Aorta (tissue), 5 donors: ENCODE measurements at places on chromosomes 7 and 10. TPM values are rescaled to one million over a fixed set of nuclear protein-coding genes. Genes with fewer than 3 reads are reported as not detected.

DNA sequence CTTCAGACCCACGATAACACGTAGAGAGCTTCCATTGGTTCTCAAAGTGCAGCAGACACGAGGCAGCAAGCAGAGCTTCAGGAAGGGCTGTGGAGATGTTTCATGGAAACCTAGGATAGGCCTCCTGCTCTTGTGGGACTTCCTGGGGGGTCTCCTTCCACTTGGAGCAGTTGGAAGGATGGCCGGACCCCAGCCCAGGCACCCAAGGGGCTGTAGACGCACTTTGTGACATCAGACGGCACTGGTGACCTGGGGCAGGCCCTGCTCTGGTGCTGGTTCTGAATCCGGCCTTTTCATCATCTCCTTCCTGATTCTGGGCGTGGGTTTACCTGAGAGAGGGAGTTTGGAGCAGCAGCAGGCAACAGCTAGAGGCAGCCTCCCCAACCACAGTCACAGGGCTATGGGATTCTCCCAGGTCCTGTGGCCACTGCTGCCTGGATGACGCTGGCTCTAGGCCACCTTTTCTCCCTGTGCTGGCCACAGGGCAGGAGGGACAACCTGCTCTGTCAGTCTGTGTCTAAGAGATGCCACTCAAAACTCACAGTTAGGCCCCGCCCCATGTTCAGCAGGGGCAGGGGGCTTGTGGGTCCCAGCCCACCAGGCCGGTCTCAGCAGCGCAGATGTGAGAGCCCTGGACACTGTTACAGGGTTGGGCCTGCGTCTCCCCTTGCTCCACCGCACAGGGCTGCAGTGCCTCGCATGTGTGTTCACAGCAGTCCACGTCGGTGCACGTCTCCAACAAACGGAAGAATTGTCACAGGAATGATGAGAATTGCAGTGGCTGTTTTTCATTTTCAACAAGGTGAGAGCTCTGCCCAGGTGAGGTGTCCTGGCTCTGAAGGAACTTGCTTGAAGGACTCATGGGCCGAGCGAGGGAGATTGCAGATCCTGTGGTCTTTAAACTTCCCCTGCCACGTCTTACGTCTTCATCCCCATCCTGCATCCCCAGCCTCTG lies 569.3 kb downstream of the TCERG1L start:
- H3K4me1 ChIP-seq = no peaks in the 10 kb centered on the region
- H3K27ac ChIP-seq = no peak overlapping the region
- H3K4me3 ChIP-seq = no peak overlapping the region
- no peaks in the 10 kb centered on the region for H3K36me3 ChIP-seq

DNA sequence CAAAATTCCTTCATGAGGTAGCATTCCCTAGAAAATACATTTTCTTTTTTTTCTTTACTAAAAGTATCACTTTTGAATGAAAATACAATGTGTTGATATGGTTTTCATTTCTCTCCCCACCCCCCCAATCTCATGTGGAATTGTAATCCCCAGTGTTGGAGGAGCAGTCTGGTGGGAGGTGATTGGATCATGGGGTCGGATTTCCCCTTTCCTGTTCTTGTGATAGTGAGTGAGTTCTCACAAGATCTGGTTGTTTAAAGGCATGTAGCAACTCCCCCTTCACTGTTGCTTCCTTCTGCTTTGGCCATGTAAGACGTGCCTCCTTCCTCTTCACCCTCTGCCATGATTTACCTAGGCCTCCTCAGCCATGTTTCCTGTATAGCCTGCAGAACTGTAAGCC lies 790.3 kb upstream of the KCND2 start:
- no peak overlapping the region for H3K4me3 ChIP-seq
- no peak overlapping the region for H3K27ac ChIP-seq
- H3K27me3 ChIP-seq = no peaks in the 10 kb centered on the region
- H3K36me3 ChIP-seq = no peaks in the 10 kb centered on the region
- no peaks in the 10 kb centered on the region for H3K4me1 ChIP-seq

The LRRTM3 gene
- 0.06 TPM for total RNA-seq

GRCh38 chr10:43386981-43387677 lies 15.7 kb downstream of the FXYD4 start:
- H3K36me3 ChIP-seq = peaks cover 7% of the 10 kb centered on the region
- H3K27ac ChIP-seq = no peak overlapping the region
- H3K27me3 ChIP-seq = no peaks in the 10 kb centered on the region
- peak; percentile 65 for DNase-seq

- no peak for DNase-seq
- no peak overlapping the region for H3K4me3 ChIP-seq
- no peaks in the 10 kb centered on the region for H3K27me3 ChIP-seq
- H3K4me1 ChIP-seq = no peaks in the 10 kb centered on the region
- no peaks in the 10 kb centered on the region for H3K36me3 ChIP-seq
These were observed 133.8 kb upstream of the PFKP start for GRCh38 chr10:2933519-2933918.

The TSPAN33 gene
- total RNA-seq = 8.3 TPM

DNA sequence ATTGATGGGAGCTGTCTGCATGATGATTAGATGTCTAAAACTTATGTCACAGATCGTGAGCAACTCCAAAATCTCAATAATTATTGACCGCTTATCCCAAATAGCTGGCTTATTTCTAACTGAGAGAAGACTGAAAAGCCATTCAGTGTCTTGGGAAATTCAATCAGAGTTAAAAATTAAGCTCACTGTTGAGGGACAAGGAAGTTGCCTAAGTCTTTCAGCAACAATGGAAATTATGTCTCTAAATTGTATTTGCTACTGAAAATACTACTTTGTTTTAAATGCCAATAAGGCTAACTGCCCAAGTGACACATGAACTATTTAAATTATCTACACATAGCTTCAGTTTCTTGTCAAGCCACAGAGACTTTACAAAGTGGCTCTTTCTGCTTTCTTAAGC lies 107.9 kb upstream of the FAM171A1 start:
- DNase-seq = no peak
- peaks cover 6% of the 10 kb centered on the region for H3K4me1 ChIP-seq
- no peaks in the 10 kb centered on the region for H3K36me3 ChIP-seq
- H3K4me3 ChIP-seq = no peak overlapping the region
- no peaks in the 10 kb centered on the region for H3K27me3 ChIP-seq

The AS3MT gene
- 3.1 TPM for total RNA-seq

- H3K4me3 ChIP-seq = no peak overlapping the region
- no peak for DNase-seq
- no peaks in the 10 kb centered on the region for H3K36me3 ChIP-seq
- H3K27ac ChIP-seq = no peak overlapping the region
- no peaks in the 10 kb centered on the region for H3K27me3 ChIP-seq
- H3K4me1 ChIP-seq = no peaks in the 10 kb centered on the region
These were observed 144.4 kb downstream of the MAPK8 start for GRCh38 chr10:48450741-48451466.

- H3K27me3 ChIP-seq = no peaks in the 10 kb centered on the region
- no peak for DNase-seq
- H3K4me3 ChIP-seq = no peak overlapping the region
- H3K27ac ChIP-seq = no peak overlapping the region
- no peaks in the 10 kb centered on the region for H3K36me3 ChIP-seq
- no peaks in the 10 kb centered on the region for H3K4me1 ChIP-seq
These were observed 241.9 kb upstream of the SP8 start for GRCh38 chr7:21028599-21028998.

The ABCB4 gene
- total RNA-seq = 3.1 TPM

The UTF1 gene
- not detected for total RNA-seq

The RGR gene
- total RNA-seq = not detected
